ENCODE measurements at places on chromosomes 12 and 14. TPM values are rescaled to one million over a fixed set of nuclear protein-coding genes. Genes with fewer than 3 reads are reported as not detected.
A peak's percentile ranks its signal among the peaks of the same experiment; 100 is the strongest.

- no peak for DNase-seq
- no peak overlapping the region for H3K27ac ChIP-seq
- H3K4me3 ChIP-seq, result no peak overlapping the region
- no peaks in the 10 kb centered on the region for H3K27me3 ChIP-seq
These were observed 19.8 kb upstream of the PALS1 start for GRCh38 chr14:67221248-67221981.

GRCh38 chr14:61477712-61478462 is 156.5 kb downstream of the PRKCH start:
- H3K4me3 ChIP-seq, result no peak overlapping the region
- H3K27ac ChIP-seq, result peak overlapping the region; percentile 96
- no peaks in the 10 kb centered on the region for H3K27me3 ChIP-seq
- DNase-seq, result peak; percentile 87
- no peaks in the 10 kb centered on the region for H3K36me3 ChIP-seq

DNA sequence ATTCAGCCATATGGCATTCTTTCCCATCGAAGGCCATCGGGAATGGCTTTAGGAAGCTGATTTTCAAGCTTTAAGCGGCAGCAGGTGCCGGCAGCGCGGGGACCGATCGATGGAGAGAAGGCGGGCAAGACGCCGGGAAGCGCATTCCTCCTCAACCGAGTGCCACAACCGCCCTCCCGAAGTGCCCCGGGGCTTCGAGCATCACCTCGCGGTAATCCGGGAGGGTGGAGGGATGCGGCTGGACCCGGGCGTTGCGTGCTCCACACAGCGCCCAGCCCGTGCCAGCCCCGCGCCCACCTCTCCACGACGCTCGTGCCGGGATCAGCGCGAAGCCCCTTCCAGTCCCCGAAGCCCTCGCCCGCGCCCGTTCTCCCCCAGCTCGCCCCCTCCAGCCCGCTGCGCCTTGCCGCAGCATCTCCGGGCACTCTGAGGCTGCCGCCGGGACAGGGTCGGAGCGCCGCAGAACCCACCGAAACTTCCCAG is 3.2 kb downstream of the USP44 start:
- peaks cover 19% of the 10 kb centered on the region for H3K4me1 ChIP-seq
- H3K27ac ChIP-seq, result no peak overlapping the region
- no peak for DNase-seq
- peaks cover 36% of the 10 kb centered on the region for H3K27me3 ChIP-seq
- peak overlapping the region; percentile 79 for H3K4me3 ChIP-seq

GRCh38 chr12:124505001-124505818 is 62.2 kb downstream of the NCOR2 start:
- peaks cover 37% of the 10 kb centered on the region for H3K4me1 ChIP-seq
- no peaks in the 10 kb centered on the region for H3K27me3 ChIP-seq
- no peak for DNase-seq
- H3K36me3 ChIP-seq, result peaks cover 5% of the 10 kb centered on the region
- no peak overlapping the region for H3K4me3 ChIP-seq
- peak overlapping the region; percentile 69 for H3K27ac ChIP-seq

DNA sequence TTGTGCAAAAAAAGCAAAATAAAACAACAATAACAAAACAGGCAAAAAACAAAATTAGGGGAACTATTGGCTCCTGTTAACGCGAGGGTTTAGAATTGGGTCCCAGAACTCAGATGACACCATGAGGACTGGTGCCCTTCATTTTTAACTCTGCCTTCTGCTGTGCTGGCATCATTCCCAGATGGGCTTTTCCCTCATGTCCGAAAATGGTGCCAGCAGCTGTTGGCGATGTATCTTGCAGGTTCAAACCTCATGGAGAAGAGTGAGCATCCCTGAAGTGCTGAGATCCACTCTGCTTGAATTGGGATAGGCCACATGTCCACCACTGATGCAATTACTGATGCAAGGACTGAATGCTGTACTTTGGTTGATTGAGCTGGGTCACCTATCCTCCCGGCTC is 61.1 kb downstream of the MYRFL start:
- no peaks in the 10 kb centered on the region for H3K36me3 ChIP-seq
- peaks cover 20% of the 10 kb centered on the region for H3K4me1 ChIP-seq
- H3K4me3 ChIP-seq, result no peak overlapping the region
- DNase-seq, result no peak

DNA sequence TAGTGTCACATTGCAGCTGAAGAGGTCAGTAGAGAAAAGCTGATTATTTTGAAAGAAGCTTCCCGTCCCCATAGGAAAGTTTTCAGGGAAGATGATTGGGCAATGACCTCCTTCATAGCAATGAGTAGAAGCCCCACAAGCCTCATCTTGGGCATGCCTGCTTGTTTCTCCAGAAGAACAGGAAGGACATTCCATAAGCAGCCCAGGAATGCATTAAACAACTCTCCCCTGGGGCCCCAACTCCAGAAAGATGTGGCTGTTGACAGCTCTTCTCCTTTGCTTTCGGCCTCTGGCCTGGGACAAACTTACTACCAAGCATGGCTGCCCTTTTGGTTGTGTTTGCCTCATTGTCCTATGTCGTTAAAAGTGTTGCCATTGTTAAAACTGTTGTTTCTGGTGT is 5.7 kb upstream of the VDR start:
- no peak for DNase-seq
- H3K27me3 ChIP-seq, result peaks cover 22% of the 10 kb centered on the region
- H3K4me3 ChIP-seq, result no peak overlapping the region
- H3K4me1 ChIP-seq, result peaks cover 2% of the 10 kb centered on the region
- no peaks in the 10 kb centered on the region for H3K36me3 ChIP-seq

- no peaks in the 10 kb centered on the region for H3K36me3 ChIP-seq
- peak; percentile 25 for DNase-seq
- no peak overlapping the region for H3K4me3 ChIP-seq
- no peak overlapping the region for H3K27ac ChIP-seq
- H3K27me3 ChIP-seq, result no peaks in the 10 kb centered on the region
These were observed 70.8 kb upstream of the TMCC3 start for GRCh38 chr12:94721173-94721572.

- H3K27me3 ChIP-seq, result no peaks in the 10 kb centered on the region
- H3K4me3 ChIP-seq, result no peak overlapping the region
- DNase-seq, result no peak
- H3K27ac ChIP-seq, result no peak overlapping the region
- no peaks in the 10 kb centered on the region for H3K36me3 ChIP-seq
- no peaks in the 10 kb centered on the region for H3K4me1 ChIP-seq
These were observed 48.2 kb downstream of the PLEKHA5 start for GRCh38 chr12:19177754-19178153.

DNA sequence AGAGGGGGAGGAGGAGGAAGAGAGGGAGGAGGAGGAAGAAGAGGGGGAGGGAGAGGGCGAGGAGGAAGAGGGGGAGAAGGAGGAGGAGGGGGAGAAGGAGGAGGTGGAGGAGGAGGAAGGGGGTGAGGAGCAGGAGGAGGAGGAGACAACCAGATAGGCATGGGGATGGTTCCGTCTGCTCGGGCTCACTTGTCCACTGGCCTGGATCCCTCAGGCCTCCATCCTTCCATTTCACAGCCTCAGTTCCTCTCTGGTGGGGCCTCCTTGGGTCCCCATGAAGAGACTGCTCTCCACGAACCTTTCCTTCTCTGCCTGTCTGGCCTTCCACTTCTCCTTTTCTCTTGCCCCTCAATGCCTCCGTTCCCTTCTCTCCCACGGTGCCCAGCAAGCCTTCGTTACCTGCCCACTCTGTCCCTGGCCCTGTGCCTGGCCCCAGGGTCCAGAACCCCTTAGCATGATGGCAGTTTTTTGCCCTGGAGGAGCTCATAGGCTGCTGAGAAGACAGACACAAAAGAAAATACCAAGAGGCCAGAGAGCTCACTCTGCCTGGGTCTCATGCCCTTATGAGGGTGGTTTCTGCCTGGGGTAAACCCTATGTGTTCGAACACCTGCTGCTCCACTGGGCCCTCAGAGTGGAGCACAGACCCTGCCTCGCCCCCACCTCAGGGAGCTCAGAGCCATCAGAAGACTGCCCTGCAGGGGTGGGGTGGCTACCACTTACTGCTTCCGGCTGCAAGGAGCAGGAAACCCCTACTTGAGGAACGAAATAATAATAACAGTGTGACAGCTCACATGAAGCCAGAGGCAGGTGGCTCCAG is 11.7 kb upstream of the CACNA2D4 start:
- peak; percentile 38 for DNase-seq
- no peaks in the 10 kb centered on the region for H3K27me3 ChIP-seq
- H3K27ac ChIP-seq, result peak overlapping the region; percentile 37
- no peak overlapping the region for H3K4me3 ChIP-seq
- H3K36me3 ChIP-seq, result no peaks in the 10 kb centered on the region

DNA sequence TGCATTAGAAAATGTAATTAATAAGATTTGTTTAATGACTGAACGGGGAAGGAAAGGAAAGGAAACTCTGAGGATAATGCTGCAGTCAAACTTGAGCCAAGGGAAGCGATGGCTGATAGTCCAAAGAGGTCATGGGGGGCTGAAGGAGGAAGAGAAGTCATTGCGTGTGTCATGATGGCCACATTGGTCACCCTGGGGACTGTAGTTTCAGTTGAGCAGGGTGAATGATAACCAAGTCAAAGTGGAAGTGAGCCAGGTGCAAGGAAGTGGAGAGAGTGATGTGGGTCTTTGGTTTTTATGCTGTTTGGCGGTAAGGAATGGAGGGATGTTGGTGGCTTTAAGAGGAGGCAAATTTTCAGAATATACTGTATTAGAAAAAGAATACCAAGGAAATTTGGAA is 21.6 kb downstream of the C12orf75 start:
- no peak overlapping the region for H3K4me3 ChIP-seq
- no peaks in the 10 kb centered on the region for H3K4me1 ChIP-seq

- no peak for DNase-seq
- H3K4me1 ChIP-seq, result no peaks in the 10 kb centered on the region
- no peaks in the 10 kb centered on the region for H3K27me3 ChIP-seq
- no peak overlapping the region for H3K4me3 ChIP-seq
These were observed 61.1 kb upstream of the SINHCAF start for GRCh38 chr12:31387011-31387410.

DNA sequence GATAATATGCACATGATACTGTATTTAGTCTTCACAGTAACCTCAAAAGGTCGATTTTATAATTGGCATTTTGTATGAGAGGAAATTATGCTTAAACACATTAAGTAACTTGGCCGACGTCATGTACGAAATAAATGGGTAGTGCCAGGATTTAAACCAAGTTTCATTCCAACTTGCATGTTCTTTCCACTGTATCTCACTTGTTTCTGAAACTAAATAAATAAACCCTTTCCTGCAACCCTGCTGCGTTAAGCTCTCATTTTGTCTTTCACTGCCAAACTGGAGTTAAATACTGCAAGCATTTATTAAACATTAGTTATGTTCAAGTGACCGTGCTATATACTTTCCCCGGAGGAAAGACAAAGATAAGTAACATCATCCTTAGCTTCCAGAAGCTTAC is 293.9 kb upstream of the PRKD1 start:
- DNase-seq, result no peak
- no peaks in the 10 kb centered on the region for H3K27me3 ChIP-seq
- no peaks in the 10 kb centered on the region for H3K36me3 ChIP-seq
- H3K27ac ChIP-seq, result no peak overlapping the region
- H3K4me1 ChIP-seq, result no peaks in the 10 kb centered on the region
- no peak overlapping the region for H3K4me3 ChIP-seq

DNA sequence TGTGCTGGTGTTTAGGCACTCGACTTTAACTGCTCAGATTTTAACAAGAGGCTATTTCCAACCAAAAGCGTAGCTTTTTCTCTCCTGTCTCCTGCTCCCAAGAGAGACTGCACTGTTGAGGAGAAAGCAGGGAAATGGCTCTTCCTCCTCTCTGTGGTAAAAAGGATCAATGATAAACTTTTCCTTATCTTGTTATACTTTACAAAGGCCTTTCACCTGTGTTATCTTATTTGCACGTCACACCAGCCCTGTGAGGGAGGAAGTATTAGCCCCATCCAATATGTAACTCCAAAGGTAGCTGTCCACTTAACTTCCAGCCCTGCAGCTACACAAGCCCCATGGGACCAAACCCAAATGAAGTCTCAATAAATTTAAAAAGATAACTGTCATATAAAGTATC is 32.9 kb upstream of the ZFP36L1 start:
- peaks cover 4% of the 10 kb centered on the region for H3K4me1 ChIP-seq
- no peak for DNase-seq
- H3K27me3 ChIP-seq, result no peaks in the 10 kb centered on the region
- no peak overlapping the region for H3K27ac ChIP-seq
- H3K4me3 ChIP-seq, result no peak overlapping the region

GRCh38 chr14:84162633-84163032 is 1367.3 kb upstream of the FLRT2 start:
- no peak overlapping the region for H3K4me3 ChIP-seq
- no peak overlapping the region for H3K27ac ChIP-seq
- H3K27me3 ChIP-seq, result no peaks in the 10 kb centered on the region
- no peaks in the 10 kb centered on the region for H3K4me1 ChIP-seq
- no peaks in the 10 kb centered on the region for H3K36me3 ChIP-seq

DNA sequence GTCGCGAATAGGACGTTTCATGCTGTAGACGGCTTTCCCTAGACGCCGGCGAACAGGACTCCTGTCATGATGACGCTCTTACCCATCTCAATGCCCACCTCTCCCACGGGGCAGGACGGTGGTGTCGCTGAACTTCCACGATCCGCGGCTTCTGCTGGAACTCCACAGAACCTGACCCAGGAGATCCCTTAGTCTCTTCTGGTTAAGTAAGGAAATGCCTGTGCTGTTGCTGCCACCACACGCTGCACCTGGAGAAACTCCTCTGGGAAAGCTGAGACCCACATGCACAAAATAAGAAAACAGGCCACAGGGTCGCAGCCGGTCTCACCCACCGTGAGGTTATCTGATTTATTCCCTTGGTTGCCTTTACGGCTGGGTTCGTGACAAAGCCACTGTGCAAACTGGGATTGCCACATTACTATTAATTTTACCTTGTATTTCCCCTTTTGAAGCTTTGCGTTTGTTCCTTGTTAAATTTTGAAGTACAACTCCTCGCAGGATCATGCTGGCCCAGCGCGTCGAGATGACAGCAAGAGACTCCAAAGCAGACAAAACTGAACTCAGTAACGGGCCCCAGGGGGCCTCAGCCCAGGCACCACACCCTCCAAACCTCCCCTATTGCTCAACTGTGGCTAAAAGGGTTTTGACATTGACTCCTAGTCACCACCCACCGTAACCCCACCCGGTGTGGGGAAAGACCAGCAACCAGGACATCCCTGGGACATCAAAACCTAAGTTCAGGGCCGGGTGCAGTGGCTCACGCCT is 9.2 kb upstream of the MMP17 start:
- peak overlapping the region; percentile 30 for H3K4me3 ChIP-seq
- no peaks in the 10 kb centered on the region for H3K27me3 ChIP-seq
- H3K36me3 ChIP-seq, result no peaks in the 10 kb centered on the region
- peaks cover 55% of the 10 kb centered on the region for H3K4me1 ChIP-seq

Gene NPFF
- 0.79 TPM for polyA plus RNA-seq

Gene SLC22A17
- not detected for polyA plus RNA-seq

Gene C12orf50
- not detected for polyA plus RNA-seq

Gene OR6C3
- polyA plus RNA-seq, result not detected

Gene RHNO1
- polyA plus RNA-seq, result 19.8 TPM

Gene NPAS3
- not detected for polyA plus RNA-seq

Gene ADSS1
- 0.64 TPM for polyA plus RNA-seq

Gene OTUB2
- polyA plus RNA-seq, result 0.95 TPM

Gene SYT1
- 0.72 TPM for polyA plus RNA-seq

Gene HOMEZ
- polyA plus RNA-seq, result 4.1 TPM

Gene GIT2
- 139 TPM for polyA plus RNA-seq

Gene OTX2
- polyA plus RNA-seq, result not detected
